ENCODE measurements at places on chromosomes 13 and 19.

DNA sequence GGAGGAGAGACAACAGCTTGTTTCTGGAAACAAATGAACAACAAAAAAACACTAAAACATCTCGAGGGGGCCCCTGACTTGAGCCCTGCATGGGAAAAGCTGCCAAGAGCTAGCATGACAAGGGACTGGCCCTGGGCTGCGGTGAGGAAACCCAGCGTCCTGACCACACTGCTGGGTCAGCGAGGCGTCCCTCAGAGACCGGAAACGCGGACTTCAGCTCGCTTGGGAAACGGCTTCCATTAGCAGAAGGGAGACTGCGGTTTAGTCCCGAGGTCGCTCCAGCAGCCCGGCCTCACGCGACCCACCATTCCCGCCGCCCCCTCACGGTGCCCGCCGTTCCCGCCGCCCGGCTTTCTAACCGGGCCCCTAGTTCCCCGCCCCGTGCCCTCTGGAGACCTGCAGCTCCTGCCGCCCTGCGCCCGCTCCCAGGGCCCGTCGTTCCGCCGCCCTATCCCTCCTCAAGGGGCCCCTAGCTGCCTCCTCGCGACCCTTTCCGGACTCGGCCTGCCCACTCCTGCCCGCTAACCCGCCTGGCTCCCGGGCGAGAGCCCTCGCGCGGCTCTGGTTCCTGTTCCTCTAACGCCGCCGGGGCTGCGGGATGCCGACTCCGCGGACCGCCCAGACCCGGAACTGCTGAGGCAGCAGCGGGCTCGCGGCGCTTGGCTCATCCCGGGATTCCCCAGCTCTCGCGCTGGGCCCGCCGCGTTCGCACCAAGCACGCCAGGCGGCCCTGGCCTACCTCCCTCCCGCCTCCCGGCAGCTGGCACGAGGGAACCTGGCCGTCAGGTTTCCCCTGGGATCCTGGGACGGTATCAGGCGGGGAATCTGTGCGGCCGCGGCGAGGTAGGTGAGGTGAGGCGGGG is at the start of gene CCDC122:
Gene CCDC122 (minus strand): TSS at position 849 of the 863 bp plus-strand sequence. CDS start 10,364 bp downstream, outside the sequence.
- DNase-seq, result peak; percentile 92

DNA sequence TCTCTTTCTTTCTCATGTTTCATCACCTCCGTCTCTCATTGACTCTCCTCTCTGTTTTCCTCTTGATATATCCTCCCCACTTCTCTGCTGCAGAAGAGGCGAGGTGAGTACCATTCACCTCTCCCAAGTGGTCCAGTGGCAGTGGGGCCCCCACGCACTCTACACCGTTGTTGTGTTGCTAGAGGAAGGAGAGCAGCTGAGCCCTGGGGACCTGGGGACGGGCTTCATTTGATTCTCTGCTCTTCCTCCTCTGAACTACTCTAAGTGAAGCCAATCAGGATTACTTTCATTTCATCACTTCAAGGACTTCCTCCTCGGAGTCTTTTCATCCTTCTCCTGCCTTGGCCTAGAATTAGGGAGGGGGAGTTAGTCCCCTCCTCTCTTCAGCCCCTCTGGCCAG is 64.6 kb downstream of the CCNE1 start:
- DNase-seq, result no peak

GRCh38 chr19:45408830-45409556 is 2.5 kb downstream of the POLR1G start:
- no peak for DNase-seq

DNA sequence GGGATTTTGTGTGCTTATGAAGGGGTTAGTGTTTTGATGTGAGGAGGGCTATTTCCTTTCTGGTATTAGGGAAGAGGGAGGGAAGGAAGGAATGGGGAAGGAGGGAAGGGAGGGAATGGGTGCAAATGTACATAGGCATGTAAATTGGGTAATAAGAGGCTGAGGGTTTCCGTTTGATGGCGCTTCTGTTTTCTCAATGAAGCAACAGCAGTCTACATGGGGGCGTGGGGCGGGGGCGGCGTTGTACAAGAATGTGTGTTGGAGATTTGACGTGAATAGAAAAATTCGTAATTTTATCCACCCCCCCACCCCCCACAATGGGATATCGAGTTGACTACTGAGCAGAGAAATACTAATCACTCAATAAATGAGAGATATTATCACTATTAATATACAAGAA is 52.5 kb downstream of the PDS5B start:
- DNase-seq, result no peak

DNA sequence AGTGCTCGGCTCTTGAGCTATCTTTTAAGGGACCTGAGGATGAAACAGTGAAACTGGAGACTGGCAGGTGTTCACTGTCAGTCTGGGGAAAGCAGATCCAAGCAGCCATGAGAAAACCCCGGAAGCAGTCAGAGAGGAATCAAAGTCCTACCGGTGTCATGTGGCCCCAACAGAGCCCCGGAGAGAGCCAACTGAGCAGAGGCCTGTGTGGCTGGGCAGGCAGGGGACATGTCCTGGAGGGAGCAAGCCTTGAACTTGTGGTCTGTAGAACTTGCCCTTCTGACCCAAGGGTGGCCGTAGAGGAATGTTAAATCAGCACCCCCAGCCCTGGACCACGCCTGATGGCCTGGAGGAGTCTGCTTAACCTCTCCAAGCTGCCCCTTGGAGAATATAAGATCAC is 113.7 kb upstream of the ZNF507 start:
- DNase-seq, result no peak

- peak; percentile 87 for DNase-seq
These were observed 103.5 kb downstream of the SUCLA2 start for GRCh38 chr13:47897411-47898050.

DNA sequence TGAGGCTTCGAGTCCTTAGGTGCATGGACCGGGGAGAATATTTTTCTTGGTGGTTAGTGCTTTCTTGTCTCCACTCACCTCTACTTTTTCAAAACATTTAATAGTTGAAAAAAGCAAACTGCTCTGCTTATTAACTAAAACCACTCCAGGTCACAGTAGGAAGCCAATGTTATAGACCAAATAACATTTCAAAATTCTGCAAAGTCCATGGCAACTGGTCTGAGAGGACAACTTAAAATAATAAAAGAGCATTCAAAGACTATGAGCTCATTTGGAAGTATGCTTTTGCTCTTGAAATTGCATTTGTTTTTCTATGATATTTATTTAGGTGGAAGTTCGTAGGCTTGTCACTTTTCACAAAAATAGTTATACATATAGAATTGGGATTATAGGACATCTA is 483.0 kb downstream of the DCT start:
- no peak for DNase-seq

GRCh38 chr13:61286148-61286745 is 129.4 kb downstream of the PCDH20 start:
- DNase-seq, result peak; percentile 73

DNA sequence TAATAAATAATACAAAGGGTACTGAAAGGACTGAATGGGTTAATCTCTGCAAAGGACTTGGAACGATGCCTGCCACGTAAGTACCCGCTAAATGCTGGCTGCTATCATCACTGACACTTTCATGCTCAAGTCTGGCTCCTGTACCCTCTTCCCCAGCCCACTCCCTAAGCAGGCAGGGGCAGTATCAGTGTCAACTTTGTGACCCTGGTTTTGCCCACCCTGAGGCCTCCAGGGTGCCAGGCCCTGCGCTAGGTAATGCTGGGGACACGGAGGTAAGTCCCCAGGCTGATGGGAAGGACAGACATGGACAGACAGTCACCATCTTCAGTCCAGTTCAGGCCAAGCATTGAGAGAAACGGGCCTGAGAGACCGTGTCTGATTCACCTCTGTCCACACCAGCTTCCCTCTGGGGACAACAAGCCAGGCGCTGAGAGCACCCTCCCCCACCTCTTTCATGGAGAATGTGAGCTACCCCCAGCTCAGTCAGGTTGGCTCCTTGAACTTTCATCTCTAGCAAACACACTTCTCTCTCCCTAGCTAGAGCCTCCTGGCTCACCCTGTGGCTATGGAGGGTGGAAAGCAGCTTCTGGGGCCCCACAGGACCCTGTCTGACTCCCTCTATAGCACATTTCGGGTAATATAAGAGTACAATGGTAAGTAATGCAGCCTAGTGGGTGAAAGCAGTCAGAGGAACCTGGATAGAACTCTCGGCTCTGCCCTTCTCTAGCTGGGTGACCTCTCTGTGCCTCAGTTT is 800 bp downstream of the ETFB start:
- DNase-seq, result peak; percentile 68

GRCh38 chr13:40697711-40698110 is 31.3 kb upstream of the FOXO1 start:
- DNase-seq, result no peak

GRCh38 chr19:15197275-15197941 is 3.4 kb downstream of the NOTCH3 start:
- no peak for DNase-seq

DNA sequence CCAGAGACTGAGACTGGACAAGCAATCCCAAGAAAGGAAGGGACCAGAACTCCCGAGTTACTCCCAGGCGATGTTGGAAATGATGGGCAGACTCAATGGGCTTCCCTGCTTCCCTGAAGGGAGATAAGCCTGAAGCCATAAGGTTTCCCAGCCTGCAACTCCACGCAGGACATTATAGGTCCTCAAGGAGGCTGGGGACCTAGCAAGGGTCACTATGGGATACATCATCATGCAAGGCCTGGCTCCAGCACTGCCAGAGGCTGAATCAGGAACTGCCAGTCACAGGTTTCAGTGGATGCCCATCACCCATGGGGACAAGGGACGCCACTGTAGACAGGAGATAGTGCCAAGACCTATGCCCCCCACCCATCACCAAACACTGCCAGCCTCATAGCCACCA is 338.7 kb downstream of the IRS2 start:
- DNase-seq, result no peak

DNA sequence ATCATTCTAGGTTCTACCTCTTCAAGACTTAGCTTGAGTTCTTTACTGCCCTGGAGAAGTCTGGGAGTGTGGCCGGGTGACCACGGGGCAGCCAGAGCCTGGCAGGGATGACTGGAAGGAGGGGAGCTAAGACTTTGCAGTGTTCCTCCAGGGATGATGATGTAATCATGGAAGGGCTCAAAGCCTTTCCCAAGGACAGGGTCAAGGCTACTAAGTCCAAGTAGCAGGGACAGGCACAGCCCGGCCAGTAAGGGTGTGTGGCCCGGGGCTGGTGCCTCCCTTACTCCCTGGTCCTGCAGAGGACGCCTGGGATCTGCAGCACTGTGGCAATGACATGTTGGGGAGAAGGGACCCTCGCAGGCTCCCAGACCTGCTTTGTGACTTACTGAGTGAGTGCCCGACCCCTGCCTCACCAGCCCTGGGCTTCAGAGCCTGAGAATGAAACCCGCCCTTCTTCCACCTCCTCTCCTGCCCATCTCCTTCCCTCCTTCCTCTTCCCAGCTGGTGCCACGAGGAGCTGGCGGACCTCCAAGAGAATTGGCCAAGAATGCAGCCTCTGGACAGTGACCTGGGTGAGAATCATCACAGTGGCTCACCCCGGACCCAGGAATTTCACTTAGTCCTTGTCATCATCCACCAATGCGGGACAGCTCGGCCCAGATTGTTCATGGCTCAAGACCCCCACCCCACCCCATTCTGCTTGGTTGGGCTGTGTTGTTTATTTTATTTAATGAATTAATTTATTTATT is 15.6 kb upstream of the FBXO17 start:
- no peak for DNase-seq

DNA sequence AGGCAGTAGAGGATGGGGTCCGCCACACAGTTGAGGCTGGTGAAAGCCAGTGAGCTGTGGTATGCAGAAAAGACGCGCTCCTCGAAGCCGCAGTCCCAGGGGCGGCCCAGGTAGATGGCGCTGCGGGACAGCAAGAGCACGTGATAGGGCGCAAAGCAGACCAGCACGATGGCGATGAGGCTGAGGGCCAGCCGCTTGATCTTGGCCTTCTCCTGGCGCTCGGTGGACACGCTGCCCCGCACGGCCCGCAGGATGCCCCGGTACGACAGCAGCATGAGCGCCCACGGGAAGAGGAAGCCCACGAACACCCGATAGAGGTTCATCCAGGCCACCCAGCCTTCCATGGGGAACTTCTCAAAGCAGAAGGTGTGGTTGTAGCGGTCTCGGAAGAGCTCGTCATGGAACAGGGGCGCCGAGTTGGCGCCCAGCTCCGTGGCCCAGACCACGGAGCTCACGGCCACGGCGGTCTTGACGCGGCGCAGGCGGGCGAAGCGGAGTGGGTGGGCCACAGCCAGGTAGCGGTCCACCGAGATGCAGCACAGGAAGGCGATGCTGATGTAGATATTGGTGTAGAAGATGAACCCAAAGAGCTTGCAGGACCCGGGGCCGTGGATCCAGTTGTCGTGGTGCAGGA is 6.5 kb upstream of the OPA3 start:
- DNase-seq, result peak; percentile 92

DNA sequence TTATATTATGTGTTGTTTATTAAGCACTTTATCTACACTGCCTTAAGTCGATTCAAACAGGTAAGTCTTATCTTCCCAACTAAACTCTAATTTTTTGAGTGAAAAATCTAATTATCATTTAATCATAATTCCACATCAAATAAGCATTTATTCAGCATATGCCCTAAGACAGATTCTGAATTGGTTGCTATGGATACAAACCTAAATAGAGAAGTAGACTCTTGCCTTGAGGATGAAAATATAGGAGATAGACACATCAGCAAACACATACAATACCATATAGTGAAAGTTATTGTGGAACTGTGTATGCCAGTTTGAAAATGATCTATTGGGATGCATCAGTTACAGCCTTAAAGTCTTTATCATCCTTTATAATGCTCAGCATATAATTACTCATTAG is 1679.9 kb downstream of the SLITRK1 start:
- DNase-seq, result no peak

DNA sequence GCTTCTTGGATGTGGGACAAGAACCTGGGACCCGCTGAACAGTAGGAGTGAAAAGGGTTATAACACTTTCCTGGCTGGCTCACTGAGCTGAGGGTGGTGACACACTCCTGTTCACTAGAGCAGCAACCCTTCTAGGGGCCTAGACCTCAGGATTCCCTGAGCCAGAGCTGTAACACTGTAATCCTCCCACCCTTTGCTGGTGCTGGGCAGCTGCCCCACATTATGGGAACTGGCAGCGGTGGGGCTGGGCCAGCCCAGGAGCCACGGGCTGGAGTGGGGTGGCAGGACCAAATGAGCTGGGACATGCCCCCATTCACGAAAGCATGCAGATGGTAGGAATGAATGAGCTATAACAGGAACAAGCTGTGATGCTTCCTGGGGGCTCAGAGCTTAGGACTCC is 110.6 kb downstream of the B3GLCT start:
- DNase-seq, result no peak

DNA sequence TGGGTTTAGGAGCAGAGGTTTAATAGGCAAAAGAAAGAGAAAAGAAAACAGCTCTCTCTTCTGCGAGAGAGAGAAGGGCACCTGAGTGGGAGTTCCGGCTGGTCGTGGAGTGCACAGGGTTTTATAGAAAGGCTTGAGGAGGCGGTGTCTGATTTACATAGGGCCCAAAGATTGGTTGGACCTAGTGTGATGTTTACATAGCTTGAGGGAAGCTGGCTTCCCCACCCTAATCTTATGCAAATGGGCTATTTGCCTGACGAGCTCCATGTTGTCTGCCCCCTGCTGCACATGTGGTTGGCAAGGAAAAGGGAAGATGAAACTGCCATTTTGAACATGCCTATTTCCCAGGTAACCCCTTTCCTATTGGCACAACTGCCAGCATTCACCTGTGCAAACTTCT is 21.5 kb upstream of the MEDAG start:
- no peak for DNase-seq

Data from endodermal cell (in vitro differentiated cells).